Cerebellar cortex (tissue), 1 donor: ENCODE measurements at places on chromosomes 3 and 15.

GRCh38 chr3:125958511-125959316 lies 10.3 kb upstream of the ROPN1B start:
- DNase-seq = no peak

GRCh38 chr3:178291574-178292370 lies 244.5 kb upstream of the KCNMB2 start:
- DNase-seq = peak; percentile 87

GRCh38 chr3:49165771-49166751 lies at the start of gene CCDC71:
Gene CCDC71, minus strand, starts transcription at chr3:49166331. Its CDS starts 2,123 bp downstream, at chr3:49164208.
- DNase-seq = peak; percentile 57

- no peak for DNase-seq
Observed at GRCh38 chr3:46200790-46201189, 7.3 kb downstream of the CCR1 start.

DNA sequence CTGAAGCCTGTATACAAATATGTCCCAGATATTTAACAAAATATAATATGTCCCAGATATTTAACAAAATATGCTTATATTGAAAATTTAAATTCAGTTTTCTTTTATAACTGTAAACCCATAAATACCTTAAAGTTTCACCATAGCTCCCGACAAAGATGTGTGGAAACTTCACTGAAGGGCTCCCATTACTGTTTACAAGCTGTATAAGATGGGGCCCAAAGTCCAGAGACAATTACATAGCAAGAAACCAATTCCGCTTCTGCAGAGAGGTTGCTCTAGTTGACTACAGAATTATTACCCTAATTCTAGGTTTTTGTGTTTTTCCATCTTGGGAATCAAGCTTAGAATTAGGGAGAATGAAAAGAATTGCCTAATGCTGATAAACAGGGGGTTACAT lies 102.6 kb upstream of the EPHA6 start:
- DNase-seq = no peak

DNA sequence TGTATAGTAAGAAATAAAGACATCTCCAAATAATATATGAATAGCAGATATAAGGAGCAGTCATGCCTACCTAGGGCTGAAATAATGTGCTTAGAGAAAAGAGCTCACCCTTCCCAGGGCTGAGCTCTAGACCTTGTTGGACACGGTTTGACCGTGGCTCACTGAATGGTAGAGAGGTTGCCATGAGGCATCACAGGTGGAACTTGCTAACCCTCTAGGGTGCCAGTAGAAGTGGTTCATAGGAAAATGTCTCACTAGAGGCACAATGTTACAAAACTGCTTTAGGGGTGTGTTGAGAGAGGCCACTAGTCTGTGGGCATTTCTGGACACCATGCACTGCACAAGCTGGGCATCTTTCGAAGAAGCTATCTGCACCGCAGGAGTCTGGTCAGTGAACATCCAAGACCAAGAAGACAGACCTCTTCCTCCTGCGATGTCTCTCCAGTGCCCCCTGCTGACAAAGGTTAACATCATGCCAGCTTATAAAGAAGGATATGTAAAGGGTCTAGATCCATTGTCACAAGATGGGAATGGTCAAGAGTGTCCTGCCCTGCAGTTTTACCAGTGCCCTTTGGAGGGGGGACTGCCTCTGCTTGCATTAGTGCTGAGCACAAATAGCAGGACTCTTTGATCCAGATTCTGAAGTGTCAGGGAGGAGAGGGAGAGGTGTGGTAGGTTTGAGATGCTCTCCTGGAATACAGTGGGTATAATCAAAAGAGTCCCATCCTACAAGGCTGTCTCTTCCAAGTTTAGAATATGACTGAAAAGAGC lies 266.8 kb downstream of the ZNF385D start:
- DNase-seq = peak; percentile 39

- no peak for DNase-seq
Observed at GRCh38 chr3:122325769-122326168, 721 bp downstream of the CSTA start.

DNA sequence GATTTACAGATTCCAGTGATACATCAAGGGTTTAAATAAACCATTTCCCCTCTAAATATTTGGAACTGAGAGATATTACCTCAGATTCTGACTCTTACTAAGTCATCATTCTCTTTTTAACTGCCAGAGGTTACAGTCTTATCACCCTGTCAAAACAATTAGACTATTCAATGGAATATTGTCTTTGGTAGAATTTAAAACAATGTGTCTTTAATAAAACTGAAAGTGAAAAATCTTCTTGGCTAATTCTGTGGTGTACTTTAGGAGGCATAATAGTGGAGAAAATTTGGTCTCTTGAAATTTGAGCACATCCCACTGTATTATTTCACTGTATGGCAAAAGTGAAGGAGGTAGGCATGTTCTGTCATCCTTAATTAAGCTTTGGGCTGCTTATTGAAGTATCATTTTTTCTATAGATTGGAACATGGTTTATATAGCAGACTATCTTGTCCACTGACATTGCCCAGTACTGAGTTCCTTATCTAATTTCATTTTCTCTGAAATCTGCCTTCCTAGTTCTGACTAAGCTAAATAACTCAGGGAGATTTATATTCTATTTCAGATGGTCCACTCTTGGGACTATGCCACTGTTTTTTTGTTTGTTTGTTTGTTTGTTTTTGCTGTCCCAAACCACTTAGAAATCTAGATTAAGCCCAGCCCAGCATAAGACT lies 48.0 kb upstream of the UTS2B start:
- no peak for DNase-seq

DNA sequence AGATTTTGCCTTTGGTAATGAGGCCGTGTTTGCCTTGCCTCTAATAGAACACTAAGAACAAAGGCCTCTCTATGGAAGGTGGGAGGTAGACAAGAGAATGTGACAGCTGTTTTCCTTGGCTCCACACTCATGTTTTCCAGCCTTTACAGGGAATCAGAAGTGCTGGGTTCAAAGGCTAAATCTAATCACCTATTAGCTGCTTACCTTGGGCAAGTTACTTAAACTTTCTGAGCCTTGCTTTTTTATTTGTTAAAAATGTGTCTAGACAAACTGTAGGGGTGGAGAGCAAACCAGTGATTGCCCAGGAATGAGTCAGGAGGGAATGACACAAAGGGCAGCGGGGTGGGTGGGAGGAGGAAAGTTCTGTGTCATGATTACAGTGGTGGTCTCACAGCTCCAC lies 179.0 kb downstream of the P3H2 start:
- DNase-seq = no peak

GRCh38 chr15:49079340-49080039 lies 33.2 kb upstream of the SECISBP2L start:
- no peak for DNase-seq

GRCh38 chr15:89457086-89457485 lies 39.3 kb downstream of the RHCG start:
- DNase-seq = peak; percentile 35

GRCh38 chr3:42020684-42021307 lies 58.9 kb upstream of the ULK4 start:
- no peak for DNase-seq

GRCh38 chr3:132783152-132783551 lies 60.9 kb upstream of the NPHP3 start:
- no peak for DNase-seq
